ENCODE measurements at places on chromosomes 4 and X.

- DNase-seq, result no peak
These were observed 117.3 kb downstream of the NKX6-1 start for GRCh38 chr4:84381759-84382158.

DNA sequence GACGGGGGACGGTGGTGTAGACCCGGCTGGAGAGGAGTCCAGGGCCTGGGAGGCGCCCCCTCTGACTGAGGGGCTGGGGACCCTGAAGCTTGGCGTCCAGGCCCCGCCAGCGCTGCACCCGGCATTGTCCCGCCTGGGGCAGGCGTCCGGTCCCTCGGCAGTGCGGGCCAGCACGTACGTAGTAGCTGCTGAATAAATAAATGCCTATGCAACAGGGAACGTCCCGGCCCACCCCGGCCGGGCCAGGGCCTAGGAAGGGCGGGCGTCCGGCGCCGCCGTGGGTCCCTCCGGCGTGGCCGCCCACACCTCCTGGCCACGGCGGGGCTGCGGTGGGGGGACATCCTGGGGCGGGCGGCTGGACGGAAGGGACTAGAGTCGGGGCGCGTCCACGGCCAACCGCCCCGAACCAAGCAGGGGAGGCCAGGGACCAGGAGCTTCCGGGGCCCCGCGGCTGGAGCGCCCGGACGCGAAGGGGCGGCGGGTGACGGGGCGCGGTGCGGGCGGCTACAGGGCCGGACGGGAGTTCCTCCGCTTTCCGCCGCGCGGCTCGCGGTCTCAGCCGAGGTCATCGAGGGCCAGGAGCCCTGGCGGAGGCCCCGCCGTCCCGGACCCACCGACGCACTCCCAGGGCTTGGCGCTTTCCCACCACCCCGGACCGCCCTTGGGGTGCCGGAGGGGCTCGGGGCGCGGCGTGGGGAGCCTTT is 886 bp upstream of the WWC2 start:
- peak; percentile 34 for DNase-seq

- no peak for DNase-seq
These were observed 404.4 kb downstream of the TLL1 start for GRCh38 chr4:166277401-166277800.

GRCh38 chrX:2676794-2677675 is 14.1 kb upstream of the CD99 start:
- no peak for DNase-seq

DNA sequence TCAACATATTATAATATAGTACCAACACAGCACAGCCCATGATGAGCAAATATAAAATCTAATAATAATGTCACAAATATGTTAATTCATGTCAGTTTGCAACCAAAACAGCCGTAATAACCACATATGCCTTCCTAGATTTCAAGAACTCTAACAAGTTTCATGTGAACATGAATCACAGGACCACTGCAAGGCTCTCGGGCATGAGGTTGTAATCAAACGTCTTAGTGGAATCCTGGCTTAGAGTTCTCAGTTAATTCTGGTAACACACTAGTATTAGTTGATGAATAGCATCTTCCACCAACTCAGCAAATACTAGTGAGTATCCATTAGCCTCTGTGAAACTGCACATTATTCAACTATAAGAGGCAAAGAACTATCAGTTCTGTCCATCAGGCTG is 379.3 kb upstream of the TENM3 start:
- DNase-seq, result no peak

DNA sequence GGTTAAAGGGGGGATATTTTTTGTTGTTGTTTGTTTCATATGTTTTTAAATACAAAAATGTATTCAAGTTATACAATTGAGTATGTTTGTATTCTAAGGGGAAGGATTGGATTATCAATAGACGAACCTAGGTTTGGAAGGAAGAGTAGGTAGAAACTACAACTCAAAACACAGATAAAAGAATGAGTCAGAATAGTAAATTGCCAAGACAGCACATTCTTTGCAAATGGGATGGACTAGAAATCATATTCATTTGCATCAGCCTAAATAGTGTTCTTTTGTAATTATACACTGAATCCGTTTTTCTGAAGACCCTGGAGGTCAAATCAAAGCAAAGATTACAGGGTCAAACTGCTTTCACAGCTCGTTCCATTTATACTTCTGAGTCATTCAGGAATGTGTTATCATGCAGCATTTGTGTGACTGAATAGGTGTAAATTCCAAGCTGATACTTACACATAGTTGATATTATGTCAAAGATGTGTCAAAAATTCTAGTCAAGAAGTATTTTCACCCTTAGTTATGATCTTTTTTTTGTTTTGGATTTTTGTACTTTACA is 273.3 kb upstream of the FAT4 start:
- DNase-seq, result no peak

- no peak for DNase-seq
These were observed 26.2 kb downstream of the SYAP1 start for GRCh38 chrX:16745659-16746058.

DNA sequence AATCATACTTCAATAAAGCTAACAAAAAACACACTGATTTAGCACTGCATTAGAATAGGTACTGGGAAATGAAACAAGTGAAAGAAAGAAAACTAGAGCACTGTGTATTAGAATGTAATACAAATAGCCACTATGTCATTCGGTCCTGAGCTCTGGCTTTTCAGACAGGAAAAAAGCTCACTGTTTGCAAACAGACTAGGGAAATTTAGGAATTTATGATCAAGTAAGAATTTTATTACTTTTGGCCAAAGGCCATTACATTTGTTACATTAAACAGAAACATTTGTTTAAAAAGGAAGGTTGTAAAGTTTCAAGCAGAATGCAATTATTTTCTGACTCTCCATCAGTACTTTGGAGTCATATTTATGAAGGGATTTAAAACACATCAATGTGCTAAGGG is 68.7 kb downstream of the KLHL8 start:
- no peak for DNase-seq

GRCh38 chrX:12405306-12405705 is 267.0 kb downstream of the FRMPD4 start:
- no peak for DNase-seq

GRCh38 chr4:41512136-41512535 is 25.8 kb upstream of the LIMCH1 start:
- DNase-seq, result no peak

- no peak for DNase-seq
These were observed 62.1 kb downstream of the CLCN3 start for GRCh38 chr4:169682372-169683047.

GRCh38 chrX:153582896-153583295 is 16.0 kb downstream of the CCNQ start:
- peak; percentile 66 for DNase-seq

DNA sequence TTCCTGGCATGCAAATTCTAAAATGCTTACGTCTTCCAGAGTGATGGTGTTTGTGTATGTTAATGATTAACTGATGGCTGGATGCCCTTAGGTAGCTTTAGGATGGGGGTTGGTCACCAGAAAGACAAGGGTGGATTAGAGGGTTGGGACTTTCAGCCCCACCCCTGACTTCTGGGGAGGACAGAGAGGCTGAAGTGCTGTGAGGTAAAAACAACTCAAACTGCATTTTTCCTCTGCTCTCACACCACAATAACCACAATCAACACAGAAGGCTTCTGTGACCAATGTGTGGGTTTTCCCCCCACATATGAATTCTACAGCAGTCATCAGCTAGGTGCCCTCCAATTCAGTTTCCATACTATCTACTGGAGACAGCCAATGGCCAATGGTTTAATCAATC is 18.7 kb upstream of the DDIT4L start:
- DNase-seq, result no peak

DNA sequence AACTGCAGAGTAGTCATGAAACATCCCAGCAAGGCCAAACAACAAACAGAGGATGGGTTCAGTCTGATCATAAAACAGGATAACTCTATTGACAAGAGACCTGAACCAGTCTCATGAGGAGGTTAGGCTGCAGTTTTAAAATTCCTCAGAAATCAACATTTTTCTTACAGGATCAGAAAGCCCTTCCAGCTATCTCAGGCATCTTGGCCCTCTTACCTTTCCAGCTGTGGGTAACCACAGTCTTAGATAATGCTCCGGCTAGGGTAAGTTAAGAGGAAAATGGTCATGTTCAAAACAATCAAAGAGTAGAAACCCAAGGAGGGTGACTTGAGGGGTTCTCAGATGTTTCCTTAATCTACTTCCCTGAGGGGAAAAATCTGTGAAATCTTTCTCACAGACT is 5.1 kb downstream of the CTSO start:
- no peak for DNase-seq

DNA sequence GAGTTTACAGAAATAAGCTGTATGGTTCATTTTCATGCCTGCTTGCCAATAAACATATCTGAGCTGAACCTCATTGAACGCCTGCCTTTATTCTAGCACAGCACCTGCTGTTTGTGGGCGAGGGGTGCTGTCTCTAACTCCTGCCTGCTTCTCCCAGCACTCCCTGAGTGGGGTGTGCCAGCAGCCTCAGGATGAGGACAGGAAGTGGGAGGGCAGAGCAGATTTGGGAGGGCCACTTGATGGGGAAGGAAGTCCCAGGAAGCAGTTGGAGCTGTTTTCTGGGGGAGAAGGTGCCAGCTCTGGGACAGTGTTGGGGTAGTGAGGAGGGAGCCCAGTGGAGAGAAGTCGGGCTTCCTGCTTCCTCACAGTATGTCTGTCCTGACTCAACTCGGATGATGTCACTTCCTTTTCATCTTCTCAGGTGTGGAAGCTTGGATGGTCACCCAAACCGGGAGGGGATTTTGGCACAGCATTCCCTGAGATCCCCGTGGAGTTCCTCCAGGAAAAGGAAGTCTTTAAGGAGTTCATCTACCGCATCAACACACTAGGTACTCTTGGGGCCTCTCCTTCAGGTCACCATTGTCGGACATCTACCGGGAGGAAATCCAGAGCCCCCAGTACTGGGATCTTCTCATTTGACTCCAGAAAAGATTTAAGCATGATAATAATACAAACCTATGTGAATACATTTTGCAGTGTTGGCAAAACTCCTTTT is 29.0 kb upstream of the MSANTD1 start:
- no peak for DNase-seq

DNA sequence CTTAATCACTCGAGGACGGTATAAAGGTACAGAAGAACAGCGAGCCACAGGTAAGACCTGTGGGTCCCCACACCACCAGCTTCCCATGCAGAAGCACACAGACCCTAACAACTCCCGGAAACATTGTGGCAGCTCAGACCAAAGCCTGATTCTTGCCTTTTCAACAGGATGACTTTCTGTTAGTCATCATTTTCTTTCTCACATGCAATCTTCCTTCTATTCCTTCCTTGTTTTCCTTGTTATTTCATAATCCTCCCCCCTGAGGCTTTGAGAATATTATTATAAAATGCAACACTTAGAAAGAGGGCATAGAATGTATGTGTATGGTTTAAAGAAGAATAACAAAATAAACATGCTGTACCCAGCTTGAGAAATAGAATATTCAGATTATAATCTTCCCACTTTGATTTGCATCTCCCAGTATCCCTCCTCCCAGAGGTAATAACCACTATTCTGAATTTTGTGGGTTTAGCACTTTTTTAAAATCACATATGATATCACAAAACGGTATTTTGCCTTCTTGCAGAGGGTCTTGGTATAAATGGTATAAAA is 100.9 kb downstream of the FHDC1 start:
- no peak for DNase-seq

GRCh38 chr4:780716-781492 is 45.0 kb downstream of the CPLX1 start:
- DNase-seq, result no peak

DNA sequence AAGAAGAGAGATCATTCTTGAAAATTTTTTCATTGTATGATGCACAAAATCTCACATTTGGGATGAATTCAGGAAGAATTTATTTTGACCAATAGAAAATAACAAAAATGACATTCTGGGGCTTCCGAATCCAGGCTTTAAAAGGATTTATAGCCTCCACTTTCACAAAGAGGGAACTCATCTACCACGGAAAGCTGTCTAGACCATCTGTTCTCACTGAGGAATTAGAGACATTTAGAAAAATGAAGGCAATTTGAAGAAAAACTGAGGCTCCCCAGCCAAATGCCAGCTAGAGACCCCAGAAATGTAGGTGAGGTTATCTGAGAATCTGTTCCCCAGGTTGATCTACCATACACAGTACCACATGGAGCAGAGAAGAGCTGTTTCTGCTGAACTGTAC is 464.3 kb downstream of the TMA16 start:
- no peak for DNase-seq

GRCh38 chr4:48483777-48484493 is 792 bp downstream of the SLC10A4 start:
- peak; percentile 15 for DNase-seq

GRCh38 chrX:17521871-17522693 is 147.1 kb downstream of the NHS start:
- DNase-seq, result no peak

- DNase-seq, result no peak
These were observed 14.6 kb upstream of the WDR1 start for GRCh38 chr4:10131202-10131601.

GRCh38 chr4:140027101-140027500 is 126.9 kb downstream of the MAML3 start:
- no peak for DNase-seq

- DNase-seq, result peak; percentile 11
These were observed at the start of gene ASB9 for GRCh38 chrX:15269618-15270521. Gene ASB9 (minus strand): TSS chrX:15270083. CDS start chrX:15269874, 209 bp downstream.

DNA sequence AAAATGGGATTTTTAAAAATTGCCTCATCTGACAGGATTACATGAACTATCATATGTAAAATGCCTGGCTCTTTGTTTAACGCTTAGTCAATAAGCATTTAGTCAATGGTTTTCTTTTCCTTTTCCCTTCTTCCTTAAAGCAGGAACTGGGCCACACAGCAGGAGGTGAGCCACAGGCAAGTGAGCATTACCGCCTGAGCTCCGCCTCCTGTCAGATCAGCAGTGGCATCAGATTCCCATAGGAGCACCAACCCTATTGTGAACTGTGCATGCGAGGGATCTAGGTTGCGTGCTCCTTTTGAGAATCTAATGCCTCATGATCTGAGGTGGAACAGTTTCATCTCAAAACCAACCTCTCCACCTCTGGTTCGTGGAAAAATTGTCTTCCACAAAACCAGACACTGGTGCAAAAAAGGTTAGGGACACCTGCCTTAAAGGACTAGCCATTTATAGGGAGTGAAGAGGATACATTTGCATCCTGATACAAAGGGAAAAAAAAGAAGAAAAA is 306.1 kb downstream of the FBXW7 start:
- DNase-seq, result no peak

DNA sequence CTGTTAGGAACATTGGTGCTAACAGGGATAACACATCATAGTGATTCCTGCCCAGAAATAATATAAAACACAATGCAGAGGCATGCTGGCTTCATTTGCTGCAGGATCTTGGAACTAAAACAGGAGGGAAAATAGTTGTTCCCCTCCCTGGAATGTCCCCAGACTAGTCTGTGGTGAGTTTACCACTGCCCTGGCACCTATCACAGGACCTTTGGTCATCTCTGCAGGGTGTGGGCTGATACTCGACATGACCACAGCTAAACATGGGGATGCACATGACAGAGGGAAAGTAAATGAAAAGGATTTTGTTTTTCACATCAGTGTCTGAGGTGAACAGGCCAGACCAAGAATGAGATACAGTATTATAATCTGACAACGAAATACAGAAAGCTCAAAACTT is 160.2 kb upstream of the DKK2 start:
- no peak for DNase-seq

DNA sequence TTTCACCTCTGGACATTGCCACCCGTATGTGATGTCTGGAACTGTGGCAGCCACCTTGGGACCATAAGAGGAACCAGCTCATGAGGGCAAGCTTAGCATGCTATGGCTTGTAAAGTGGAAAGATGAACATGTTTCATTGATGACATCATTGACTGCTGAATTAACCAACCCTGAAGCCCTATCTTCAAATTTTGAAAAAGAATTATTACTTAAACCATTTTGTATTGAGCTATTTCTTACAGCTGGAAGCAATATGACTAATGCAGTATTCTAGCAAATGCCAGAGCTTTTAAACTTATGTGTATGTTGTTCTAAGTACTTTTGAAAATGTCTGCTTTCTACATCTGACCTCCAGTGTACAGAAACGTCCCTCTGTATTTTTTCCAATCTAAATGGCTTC is 18.1 kb downstream of the GUCY2F start:
- DNase-seq, result no peak
